GM20000 (cell line): ENCODE measurements at places on chromosomes 4 and X.

DNA sequence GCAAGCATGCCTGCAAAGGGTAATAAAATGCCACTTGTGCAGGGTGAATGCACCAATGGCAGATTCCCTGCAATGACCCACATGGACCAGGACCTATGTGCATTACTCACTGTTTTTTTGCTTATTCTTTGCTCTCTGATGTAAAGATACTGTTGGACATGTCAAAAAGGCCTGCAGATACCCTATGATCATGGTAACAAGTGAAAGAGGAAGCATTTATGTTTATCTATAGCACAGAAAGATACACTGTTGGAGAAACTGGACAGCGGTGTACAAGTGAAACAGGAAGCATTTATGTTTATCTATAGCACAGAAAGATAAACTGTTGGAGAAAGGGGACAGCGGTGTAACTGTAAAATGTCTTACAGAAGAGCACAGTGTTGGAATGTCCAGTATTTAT, 127.5 kb downstream of the PAPSS1 start:
- no peak for DNase-seq

- no peak for DNase-seq
Observed at GRCh38 chr4:7136351-7136750, 56.0 kb upstream of the SORCS2 start.

DNA sequence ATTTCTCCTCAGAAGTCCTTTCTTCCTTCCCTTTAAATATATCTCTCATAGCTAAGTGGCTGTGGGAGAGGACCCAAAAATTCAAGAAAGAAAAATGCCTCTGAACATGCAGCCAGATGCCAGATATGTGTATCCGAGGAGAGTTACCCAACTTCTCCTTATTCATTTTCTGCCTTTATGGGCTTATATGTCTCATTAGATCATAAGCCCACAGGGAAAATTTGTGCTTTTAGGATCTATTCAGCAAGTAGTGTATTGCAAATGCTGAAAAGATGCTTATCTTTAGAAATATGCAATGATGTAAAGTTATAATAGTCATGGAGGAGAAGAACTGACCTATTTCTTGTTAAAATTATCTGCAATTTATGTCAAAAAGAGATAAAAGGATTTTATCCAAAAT, 371.8 kb upstream of the NOCT start:
- no peak for DNase-seq

- DNase-seq = no peak
Observed at GRCh38 chr4:130021706-130022105, 925.8 kb downstream of the C4orf33 start.

DNA sequence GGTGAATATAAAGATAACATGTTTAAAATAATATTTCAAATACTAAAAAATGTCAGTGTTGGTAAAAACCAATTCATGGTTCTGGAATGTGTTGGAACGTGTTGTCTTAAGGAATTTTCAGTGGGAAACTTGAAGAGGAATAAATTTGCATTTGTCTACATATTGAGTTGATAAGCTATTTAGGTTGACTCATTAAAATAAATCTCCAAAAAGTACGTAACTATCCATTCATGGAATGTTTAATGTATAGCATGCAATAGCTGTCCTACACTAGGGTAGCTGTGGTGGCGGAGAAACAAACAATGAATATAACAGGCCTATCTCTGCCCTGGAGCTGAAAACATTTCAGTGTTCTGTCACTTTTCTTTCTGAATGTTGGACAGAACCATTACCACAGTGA, 20.3 kb downstream of the SHISA3 start:
- no peak for DNase-seq

- no peak for DNase-seq
Observed at GRCh38 chr4:81021142-81021944, 9.2 kb upstream of the BMP3 start.
